GM10248 (cell line): ENCODE measurements at places on chromosomes 6 and 20.

GRCh38 chr6:73521351-73521985, 636 bp upstream of the EEF1A1 start:
- DNase-seq, result peak; percentile 35

GRCh38 chr6:125099211-125100073, 54.1 kb upstream of the TPD52L1 start:
- peak; percentile 19 for DNase-seq

GRCh38 chr6:25449774-25450173, 170.6 kb downstream of the CARMIL1 start:
- DNase-seq, result no peak

GRCh38 chr6:15577106-15577505, 85.7 kb downstream of the DTNBP1 start:
- no peak for DNase-seq

GRCh38 chr20:11901127-11901526, 16.6 kb upstream of the BTBD3 start:
- DNase-seq, result no peak

GRCh38 chr20:24911461-24911860, 37.6 kb upstream of the CST7 start:
- DNase-seq, result no peak

GRCh38 chr6:170206851-170207431, 83.9 kb downstream of the DLL1 start:
- DNase-seq, result no peak

GRCh38 chr6:33732817-33733708, 13.6 kb downstream of the IP6K3 start:
- DNase-seq, result no peak
